ENCODE measurements at places on chromosomes 6 and 20. TPM values are rescaled to one million over a fixed set of nuclear protein-coding genes. Genes with fewer than 3 reads are reported as not detected.

GRCh38 chr20:584971-585301 is 25.2 kb downstream of the TCF15 start:
- DNase-seq = no peak

DNA sequence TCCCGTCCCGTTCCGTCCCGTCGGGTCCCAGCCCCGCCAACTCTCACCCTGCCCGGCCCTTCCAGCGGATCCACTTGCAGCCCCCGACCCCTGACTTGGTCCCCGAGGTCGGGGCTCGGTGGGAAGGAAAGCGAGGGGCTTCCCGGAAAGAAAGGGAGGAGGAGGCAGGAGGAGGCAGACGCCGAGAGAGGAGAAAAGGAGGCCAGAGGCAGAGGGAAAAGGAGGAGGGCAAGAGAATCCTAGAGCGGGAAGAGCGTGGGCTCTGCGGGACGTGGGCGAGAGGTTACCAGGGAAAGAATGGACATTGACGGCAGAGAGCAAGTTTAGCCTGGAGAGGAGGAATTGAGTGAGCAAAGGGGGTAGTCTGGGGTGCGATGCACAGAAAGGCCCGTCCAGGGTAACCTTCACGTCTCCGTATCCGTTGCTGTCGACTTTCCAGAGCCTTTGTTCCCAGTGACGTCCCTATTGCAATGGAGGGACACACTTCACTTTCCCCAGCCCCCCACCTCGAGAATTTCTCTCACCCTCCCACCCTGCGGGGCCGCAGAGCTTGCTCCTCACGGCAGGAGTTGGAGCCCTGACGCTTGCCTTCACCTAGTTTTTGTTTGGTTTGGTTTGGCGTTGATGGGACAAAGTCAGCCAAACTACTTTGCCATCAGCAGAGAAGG is 477 bp upstream of the MOXD1 start:
- DNase-seq = no peak

Gene FHL5
- 0.14 TPM for total RNA-seq

Gene TGM3
- 1.5 TPM for total RNA-seq
